ENCODE measurements at places on chromosomes 13 and 19. TPM values are rescaled to one million over a fixed set of nuclear protein-coding genes. Genes with fewer than 3 reads are reported as not detected.

The IFI30 gene
- 20.6 TPM for total RNA-seq

GRCh38 chr13:55440465-55441085 is 1700.1 kb upstream of the PRR20A start:
- DNase-seq, result no peak

The GDF15 gene
- 0.27 TPM for total RNA-seq

GRCh38 chr19:1230783-1231489 is 6.9 kb downstream of the CBARP start:
- no peak for DNase-seq

The TIMM44 gene
- 115 TPM for total RNA-seq

- no peak for DNase-seq
Measured at GRCh38 chr13:44573790-44574465, 2.2 kb downstream of the TSC22D1 start.

DNA sequence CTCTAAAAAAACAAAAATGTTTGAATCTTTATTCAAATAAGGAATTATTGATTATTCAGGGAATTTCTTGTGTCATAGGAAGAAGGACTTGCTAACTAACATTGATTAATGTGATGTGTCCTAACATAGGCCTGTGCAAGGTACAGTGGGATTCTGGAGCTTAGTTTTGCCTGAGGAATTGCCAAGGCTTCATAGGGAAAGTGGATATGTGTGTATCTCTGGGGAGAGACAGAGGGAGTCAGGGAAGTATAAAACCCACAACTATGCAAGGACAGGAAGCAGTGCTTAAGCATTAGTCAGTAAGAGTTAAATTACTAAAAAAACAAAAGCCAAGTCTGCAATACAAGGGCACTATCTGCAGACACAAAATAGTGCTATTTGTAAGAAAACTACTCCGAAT is 59.6 kb downstream of the WDFY2 start:
- DNase-seq, result no peak

GRCh38 chr19:41328842-41329225 is 18.9 kb downstream of the CCDC97 start:
- DNase-seq, result peak; percentile 43

The RASAL3 gene
- 2.0 TPM for total RNA-seq

GRCh38 chr19:16861834-16862233 is 27.0 kb upstream of the F2RL3 start:
- no peak for DNase-seq

All from left ventricle myocardium superior (tissue), 1 donor.